Muscle of back (tissue), 13 donors: ENCODE measurements at places on chromosomes 3 and 15. TPM values are rescaled to one million over a fixed set of nuclear protein-coding genes. Genes with fewer than 3 reads are reported as not detected.

DNA sequence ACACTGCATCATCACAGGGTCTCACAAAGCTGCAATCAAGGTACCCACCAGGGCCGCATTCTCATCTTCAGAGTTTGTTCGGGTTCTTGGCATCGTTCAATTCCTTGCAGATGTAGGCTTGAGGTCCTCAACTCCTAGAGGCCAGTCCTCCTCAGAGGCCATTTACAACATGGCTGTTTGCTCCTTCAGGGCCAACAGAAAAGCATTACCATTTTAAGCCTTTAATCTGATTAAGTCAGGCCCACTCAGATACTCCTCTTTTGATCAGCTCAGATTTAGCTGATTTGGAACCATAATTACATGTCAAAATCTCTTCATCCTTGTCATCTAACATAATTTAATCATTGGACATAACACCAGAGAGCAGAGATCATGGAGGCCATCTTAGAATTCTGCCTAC is 55.4 kb downstream of the BFSP2 start:
- DNase-seq, result no peak

DNA sequence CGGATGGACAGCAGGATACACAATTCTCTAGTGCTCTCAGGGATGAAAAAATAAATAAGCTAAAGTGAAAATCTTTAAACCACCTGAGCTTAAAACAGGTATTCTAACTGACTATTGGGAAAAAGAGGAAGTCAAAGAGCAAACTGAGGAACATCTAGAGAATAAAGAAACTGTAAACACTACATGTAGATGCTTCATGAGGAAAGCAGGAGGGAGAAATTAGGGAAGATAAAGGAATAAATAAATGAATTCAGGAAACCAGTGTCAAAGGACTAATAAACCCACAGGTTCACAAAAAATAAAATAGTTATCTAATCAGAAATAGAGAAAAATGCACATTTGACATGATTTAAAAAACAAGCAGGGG is 525 bp upstream of the MCCC1 start:
- DNase-seq, result no peak

PLA2G4E gene
- polyA plus RNA-seq, result 1.4 TPM

DNA sequence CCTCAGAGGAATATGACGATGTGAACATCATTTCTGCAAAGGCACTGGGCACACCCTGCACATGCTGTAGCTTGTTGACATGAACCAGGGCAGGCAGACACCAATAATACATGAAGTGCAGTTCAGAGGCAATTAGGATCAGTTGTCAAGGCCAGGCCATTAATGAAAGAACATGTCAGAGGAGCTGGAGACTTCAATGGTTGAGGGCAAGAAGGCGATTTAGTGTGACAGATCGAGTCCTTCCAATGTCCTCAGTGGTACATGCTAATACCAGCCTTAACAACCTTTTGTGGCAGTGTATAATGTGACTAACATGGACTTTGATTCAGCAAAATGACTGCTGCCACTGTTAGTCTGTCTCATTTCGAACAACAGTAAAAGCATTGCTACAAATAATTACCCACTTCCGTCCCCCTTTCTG is 205.2 kb upstream of the NANOGP8 start:
- no peak for DNase-seq

VEPH1 gene
- polyA plus RNA-seq, result 1.7 TPM

TEX55 gene
- not detected for polyA plus RNA-seq

GRCh38 chr15:92524161-92524560 is 130.5 kb downstream of the ST8SIA2 start:
- no peak for DNase-seq

GRCh38 chr15:59819092-59819491 is 130.0 kb upstream of the BNIP2 start:
- peak; percentile 9 for DNase-seq

DNA sequence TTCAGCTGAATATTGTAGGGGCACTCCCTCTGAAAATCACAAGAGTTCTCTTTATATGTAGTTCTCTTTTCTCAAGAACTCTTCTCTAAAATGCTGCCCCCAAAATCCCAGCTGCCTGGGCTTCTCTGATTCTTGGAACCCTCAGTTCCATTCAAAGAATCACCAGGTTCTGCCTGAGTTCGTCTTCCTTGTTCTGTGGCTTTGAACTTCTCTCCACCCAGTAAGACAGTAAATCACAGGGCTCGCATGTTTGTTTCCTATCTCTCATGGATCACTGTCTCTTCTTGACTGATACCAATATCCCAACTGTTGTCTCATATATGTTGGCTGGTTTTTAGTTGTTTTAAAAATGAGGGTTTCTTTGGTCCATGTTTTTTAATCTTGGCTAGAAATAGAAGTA is 359.5 kb upstream of the CBLB start:
- DNase-seq, result no peak
